ENCODE measurements at places on chromosomes 12 and 14.

GRCh38 chr12:28780960-28781359 lies 368.1 kb upstream of the FAR2 start:
- DNase-seq = no peak

DNA sequence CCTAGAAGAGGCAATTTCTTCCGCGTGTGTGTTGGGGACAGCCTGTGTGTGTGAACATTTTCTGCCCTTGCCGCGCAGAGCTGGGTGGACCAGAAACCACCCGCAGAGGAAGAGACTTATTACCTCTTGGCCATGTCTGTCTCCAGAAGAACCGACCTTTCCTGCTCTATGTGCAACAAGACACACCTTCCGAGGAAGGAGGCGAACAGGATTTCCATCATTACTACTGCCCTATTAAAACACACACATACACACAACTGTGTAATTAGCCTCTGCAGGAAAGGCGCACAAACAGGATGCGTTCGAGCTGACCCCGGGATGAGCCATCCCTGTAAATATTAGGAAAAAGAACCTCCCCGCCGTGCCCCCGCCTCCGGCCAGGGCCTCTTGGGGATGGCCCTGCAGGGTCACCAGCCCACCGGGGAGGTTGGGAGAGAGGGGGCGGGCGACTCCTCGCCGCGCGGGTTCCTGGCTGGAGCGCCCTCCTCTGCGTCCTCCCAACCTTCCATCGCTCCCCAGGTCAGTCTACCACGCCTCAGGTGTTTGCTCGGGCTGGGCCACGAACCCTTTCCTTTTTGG lies 484 bp upstream of the PRKCH start:
- no peak for DNase-seq

DNA sequence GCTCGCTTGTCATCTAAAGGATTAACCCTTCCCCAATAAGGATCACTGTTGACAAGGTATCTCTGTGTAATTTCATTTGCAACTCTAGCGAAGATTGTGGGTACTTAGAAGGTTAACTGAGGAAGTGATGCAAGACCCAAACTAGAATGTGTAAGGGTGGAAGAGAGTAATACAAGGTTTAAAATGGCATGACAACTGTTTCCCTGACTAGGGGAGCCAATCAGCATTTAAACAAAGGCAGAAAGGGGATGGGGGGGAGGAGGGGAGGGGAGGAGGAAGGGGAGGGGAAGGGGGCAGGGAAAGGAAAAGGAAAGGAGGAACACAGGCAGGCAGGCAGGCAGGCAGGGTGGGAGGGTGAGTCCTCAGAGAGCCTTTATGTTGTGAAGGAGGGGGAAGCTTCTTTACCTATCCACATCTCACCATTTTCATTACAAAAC lies 31.1 kb downstream of the NRDE2 start:
- DNase-seq = no peak

DNA sequence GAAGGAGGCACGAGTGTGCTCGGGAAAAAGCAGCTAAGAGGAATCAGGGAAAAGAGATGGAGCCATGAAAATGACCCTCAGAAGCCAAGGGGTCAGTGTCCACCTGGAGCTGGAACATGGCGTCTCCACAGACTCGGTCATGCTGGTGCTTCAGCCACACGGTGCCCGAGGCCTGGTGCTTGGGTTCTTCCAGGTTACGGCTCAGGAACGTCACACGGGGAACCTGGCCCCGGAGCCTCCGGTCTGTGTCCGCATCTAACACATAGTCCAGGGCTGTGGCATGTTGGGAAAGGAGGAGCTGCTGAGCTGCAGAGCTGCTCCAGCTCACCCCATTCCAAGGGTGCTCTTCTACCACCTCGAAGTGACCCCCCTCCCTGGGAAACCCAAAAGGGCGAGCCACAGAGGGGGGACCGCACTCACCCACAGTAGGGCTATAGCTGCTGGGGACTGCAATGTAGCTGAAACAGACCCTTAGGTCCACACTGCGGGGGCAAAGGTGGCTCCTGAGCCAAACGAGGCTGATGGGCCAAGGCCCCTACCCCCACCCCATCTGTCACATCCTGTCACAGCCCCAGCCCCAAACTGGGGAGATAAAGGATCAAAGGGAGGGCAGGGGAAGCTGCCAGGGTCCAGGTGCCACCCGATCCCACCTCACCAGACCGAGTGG lies 10.8 kb downstream of the ITGA7 start:
- no peak for DNase-seq

- no peak for DNase-seq
Observed at GRCh38 chr12:123264642-123265041, 7.0 kb downstream of the CDK2AP1 start.

GRCh38 chr12:29783773-29784666 lies at the start of gene TMTC1:
Gene TMTC1, minus strand, starts transcription at chr12:29783942. Its CDS starts 191 bp downstream, at chr12:29783751.
- peak; percentile 58 for DNase-seq

GRCh38 chr12:119949594-119949993 lies 39.4 kb upstream of the BICDL1 start:
- no peak for DNase-seq

GRCh38 chr12:32104572-32105355 lies 1.9 kb upstream of the BICD1 start:
- DNase-seq = no peak

GRCh38 chr12:47286676-47287075 lies 206.9 kb upstream of the AMIGO2 start:
- no peak for DNase-seq

DNA sequence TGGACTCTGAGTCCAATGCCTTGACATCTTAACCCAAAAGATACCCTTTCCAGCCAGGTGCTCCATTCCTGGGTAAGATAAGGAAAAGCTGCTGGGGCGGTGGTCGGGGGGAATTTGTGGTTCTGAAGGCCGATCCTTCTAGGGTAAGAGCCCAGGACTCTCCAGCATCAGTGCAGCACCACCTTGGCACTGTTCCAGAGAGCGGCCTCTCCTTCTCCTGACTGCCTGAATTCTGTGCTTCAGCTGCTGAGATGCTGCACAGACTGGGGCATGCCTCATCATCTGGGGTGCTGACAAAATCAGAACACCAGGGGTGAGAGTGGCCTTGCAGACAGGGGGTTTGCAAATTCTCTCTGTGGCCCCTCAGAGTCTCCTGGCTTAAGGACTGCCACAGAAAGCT lies 87.5 kb downstream of the SPTB start:
- no peak for DNase-seq

GRCh38 chr12:53063708-53064612 lies 14.1 kb downstream of the TNS2 start:
- peak; percentile 92 for DNase-seq

GRCh38 chr14:59582161-59582560 lies 5.5 kb upstream of the CCDC175 start:
- DNase-seq = peak; percentile 60

- no peak for DNase-seq
Observed at GRCh38 chr12:48194799-48195201, 8.3 kb downstream of the OR10AD1 start.

DNA sequence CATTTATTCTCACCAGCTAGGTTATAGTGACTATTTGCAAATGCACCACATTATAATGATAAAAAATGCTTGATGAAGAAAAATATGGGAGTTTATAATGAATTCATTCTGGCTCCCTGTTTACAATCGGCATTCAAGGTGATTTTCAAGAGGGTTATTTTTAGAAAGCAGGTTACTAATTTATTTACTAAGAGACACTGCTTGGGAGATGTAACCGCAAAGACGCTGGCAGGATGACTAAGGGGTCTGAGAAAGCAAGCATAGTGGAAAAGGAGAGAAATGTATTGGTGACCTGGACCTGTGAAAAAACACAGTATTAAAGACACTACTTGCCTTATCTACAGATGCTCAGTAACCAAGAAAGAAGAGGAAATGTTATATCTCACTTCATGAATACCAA lies 13.3 kb upstream of the PITPNM2 start:
- DNase-seq = no peak

GRCh38 chr12:67091204-67091603 lies 178.0 kb upstream of the CAND1 start:
- no peak for DNase-seq

DNA sequence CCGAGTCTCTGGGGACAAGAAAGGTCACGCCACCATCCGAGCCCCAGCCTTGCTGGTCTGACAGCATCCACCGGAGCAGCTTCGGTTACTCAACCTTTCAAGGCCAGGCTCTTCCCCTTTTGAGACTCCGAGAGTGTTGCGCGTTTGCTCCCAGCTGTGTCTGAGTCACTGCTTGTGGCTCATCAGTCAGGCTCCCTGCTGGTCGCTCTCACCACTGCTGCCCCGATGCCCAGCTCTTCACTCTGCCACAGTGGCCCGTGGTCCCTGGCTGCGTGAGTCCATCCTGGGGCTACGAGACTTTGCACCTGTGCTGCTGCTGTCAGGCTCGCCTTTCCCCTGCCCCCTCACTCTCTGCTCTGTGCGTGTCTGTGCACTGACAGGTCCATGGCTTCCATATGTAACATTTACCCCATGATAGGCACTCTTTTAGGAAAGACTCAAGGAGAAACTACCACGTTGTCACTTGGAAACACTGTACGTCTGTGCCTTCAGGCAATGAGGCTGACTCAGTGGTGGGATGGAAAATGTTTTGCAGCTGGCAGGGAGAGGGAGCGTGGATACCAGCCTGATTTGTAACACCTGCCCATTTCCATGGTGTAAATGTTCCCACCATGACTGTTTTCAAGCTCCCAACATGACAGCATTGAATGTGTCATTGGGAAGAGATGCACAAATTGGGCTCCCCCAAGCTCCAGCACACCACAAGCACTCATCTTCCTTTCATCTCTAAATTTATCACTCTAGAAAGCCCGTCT lies 350.7 kb downstream of the TMEM132D start:
- no peak for DNase-seq

DNA sequence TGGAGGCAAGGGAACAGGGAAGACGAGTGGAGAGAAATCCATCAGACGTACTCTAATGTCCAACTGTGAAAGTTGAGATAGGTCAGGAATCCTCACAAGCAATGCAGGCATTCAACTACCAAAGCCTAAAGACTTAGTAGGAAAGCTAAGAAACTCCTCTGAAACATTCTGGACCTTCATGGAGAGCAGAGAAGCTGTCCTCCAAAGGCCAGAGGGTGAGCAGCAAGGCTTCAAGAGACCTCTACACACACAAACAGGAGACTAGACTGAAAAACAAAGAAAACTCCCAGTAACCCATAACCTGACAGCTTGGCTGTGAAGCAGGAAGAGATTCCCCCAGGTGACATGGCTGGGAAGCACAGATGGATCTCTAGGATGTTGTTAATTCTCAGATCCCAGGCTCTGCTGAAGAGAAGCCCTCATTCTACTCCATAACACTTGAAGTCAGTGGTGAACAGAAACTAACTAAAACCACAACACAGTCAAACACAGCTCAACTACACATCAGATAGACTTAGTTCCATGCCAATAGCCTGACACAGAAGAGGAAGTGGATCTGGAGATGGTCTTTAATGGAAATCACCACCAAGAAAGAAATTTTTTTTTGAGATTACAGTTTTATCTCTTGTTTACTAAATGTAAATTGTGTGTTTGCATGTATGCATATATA lies 23.2 kb upstream of the LYZ start:
- no peak for DNase-seq

- peak; percentile 46 for DNase-seq
Observed at GRCh38 chr12:123054371-123054770, 73.9 kb downstream of the ARL6IP4 start.

DNA sequence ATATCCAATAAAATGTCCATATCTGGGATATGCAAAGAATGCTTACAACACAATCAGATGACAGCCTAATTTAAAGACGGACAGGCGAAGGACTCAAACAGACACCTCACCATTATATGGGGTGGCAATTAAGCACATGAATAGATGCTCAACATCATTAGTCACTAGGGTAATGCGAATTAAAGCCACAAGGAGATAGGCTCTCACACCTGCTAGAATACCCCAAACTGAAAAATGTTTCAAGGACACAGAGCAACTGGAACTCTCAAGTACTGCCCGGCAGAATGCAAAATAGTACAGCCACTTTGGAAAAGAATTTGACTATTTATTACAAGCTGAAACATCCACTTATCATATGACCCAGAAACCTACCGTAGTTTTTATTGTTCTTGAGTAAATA lies 42.9 kb downstream of the FERMT2 start:
- DNase-seq = peak; percentile 52

DNA sequence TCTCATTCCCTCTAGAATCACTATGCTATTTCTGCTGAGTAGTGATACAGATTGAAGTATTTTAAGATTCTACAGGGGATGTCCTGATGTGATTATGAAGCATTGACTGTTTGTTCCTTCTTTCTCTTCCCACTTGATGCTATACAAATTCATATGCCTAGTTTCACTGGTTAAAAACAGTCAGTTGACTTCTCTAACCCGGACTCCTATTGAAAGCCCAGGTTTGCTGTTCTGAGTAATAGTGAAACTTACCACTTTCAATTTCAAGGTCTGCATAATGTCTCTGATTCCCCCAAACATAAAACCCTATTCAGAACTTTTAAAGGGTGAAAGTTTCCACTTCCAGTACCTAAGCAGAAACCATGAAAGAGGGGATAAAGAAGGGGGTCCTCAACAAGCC lies 117.7 kb upstream of the RPL10L start:
- no peak for DNase-seq

- no peak for DNase-seq
Observed at GRCh38 chr12:62335057-62335456, 74.9 kb downstream of the USP15 start.

DNA sequence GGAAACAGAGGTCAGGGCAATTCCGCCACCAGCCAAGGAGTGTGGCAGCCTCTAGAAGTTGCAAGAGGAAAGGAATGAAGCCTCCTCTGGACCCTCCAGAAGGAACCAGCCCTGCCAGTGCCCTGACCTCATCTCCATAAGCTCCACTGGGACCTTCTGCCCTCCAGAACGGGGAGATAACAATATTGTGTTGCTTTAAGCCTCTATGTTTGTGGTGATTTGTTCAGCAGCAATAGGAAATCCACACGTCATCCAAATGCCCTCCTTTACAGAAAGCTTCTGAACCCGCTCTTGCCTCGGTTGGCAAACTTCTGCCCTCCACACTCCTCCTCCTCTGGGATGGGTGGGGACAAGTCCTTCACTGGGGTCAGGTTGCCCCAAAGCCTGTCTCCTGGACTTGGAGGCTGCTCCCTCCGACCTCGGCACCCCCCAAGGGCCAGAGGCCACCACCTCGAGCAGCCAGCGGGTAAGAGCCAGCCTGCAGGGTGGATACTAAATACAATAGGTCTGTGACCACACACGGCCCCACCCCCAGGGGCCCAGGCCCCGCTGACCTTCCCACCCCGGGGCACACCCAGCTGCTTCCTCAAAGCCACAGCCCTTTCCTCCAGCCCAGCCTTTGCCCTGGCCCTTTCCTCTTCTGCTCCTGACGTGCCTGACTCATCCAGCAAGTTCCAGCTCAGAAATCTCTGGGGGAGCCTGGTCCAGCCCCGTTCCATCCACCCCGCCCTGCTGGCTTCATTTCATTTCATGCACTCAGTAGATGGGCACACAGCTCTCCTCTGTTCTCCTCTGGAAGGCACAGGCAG lies 58.7 kb upstream of the NCOR2 start:
- DNase-seq = peak; percentile 96
